ENCODE measurements at places on chromosomes 1 and 21.

GRCh38 chr1:150805899-150806298, 2.2 kb downstream of the CTSK start:
- no peak for DNase-seq

DNA sequence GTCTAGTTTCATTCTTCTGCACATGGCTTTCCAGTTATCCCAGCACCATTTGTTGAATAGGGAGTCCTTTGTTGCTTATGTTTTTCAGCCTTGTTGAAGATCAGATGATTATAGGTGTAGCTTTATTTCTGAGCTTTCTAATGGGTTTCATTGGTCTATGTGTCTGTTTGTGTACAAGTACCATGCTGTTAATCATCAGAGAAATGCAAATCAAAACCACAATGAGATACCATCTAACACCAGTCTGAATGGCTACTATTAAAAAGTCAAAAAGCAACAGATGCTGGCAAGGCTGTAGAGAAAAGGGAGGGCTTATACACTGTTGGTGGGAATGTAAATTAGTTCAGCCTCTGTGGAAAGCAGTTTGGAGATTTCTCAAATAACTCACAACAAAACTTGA, 321.5 kb upstream of the PTBP2 start:
- no peak for DNase-seq

- DNase-seq, result no peak
These were observed 260.9 kb downstream of the NTNG1 start for GRCh38 chr1:107401704-107402103.

GRCh38 chr1:230750986-230751625, 3.9 kb downstream of the CAPN9 start:
- DNase-seq, result no peak

DNA sequence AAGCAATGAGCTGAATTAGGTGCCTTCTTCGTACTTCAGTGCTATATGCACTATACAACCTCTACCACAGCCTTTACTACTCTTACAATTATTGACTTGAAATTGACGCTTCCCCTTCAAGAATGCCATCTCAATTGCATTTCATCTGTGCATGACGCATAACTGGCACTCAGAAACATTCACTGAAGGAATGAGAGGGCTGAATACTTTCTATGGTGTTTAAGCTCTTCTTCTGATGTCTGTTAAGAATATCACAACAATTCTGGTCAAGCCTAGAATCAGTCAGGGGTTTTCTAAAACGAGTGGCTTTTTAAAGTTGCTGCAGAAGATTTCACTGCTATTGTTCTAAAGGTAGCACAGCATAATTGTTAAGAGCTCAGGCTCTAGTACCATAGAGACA, 11.5 kb downstream of the DENND1B start:
- DNase-seq, result no peak
